ENCODE measurements at places on chromosomes 7 and 10. TPM values are rescaled to one million over a fixed set of nuclear protein-coding genes. Genes with fewer than 3 reads are reported as not detected.

- no peak for DNase-seq
Measured at GRCh38 chr10:125123476-125124114, 36.8 kb downstream of the CTBP2 start.

GRCh38 chr10:125820701-125821100 is 2.4 kb downstream of the UROS start:
- DNase-seq: no peak

GRCh38 chr7:107779647-107780099 is 23.4 kb downstream of the SLC26A3 start:
- no peak for DNase-seq

GRCh38 chr10:3820255-3820654 is 35.2 kb upstream of the KLF6 start:
- DNase-seq: no peak

Gene ARHGEF35
- polyA plus RNA-seq: 0.05 TPM

Gene CPA2
- not detected for polyA plus RNA-seq

DNA sequence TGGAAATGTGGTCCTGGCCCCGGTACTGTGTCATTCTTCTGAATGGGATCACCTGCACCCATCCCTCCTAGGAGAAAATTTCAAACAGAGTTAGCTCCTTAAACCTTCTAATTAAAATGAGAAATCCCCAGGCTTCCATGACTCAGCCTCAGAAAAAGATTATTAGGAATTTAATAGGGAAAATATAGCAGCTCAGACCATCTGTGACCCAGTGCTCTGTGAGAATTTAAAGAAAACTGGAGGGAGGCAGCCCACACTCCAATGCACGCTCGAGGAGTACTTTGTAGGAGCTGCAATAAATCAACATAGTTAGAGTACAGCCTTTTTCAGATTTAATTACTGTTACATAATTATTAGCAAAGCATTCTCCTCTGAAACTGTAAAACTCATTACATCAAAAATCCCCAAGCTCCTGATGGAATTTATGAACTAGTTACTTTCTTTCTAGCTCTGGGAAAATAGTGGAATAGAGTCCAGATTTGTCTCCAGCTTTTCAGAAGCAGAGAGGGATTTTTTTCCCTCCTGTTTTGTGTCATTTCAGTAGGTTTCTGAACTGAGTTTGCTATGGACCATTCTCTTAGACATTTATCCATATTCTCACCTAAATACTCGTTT is 30.1 kb downstream of the NEUROD6 start:
- DNase-seq: no peak

Gene SLC26A5
- polyA plus RNA-seq: not detected

- no peak for DNase-seq
Measured at GRCh38 chr10:5625992-5626777, 40.2 kb downstream of the ASB13 start.

DNA sequence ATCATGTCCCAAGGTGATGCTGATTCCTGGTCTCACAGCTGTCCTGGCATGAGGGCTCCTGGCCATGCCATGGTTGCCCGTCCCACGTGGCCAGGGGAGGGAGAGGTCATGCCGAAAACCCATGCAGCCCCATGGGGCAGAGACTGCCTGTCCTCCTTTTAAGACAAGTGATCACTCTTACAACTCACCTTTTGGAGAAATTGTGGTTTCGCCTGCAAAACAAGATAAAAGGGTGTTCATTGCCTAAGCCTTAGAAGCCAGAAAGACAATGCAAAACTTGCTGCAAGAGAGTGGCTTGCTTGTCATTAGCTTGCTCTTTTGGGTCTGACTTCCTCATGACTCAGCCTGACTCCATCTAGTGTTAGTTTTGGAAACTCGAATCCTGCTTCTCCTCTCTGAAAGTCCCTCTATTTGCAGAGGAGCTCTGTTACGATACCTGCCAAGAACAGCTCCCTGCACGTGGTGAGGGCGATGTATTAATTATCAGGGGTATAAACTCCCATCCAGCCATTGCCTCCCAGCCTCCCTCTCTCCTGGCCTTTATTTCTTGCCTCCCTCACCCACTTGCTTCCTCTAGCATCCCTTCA is 26.7 kb downstream of the TMEM273 start:
- DNase-seq: no peak

Gene TMEM270
- polyA plus RNA-seq: not detected

DNA sequence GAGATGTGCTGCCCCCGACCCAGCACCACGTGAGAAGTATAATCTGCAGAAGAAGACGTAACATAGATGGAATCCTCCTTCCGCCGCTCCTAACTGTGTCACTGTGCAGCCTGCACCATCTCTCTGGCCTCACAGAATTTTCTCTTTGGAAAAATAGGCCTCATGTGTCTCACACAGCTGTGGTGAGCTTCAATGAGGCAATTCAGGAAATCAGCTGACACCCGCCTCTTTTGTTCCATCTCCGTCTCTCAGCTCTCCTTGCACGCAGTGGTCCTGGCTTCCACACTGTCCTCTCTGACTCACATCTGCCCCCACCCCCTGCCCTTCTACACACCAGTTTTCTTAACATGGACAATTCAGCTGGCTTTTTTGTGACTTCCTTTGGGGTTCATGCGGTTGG is 7.2 kb downstream of the C10orf90 start:
- DNase-seq: no peak

GRCh38 chr7:27895551-27895950 is 155.6 kb downstream of the TAX1BP1 start:
- peak; percentile 29 for DNase-seq

Gene VWDE
- polyA plus RNA-seq: not detected

Gene PSD
- 1.5 TPM for polyA plus RNA-seq

- DNase-seq: peak; percentile 59
Measured at GRCh38 chr7:38306914-38307313, 33.5 kb upstream of the TARP start.

Gene CLRN3
- not detected for polyA plus RNA-seq

Gene GIMAP1
- 12.7 TPM for polyA plus RNA-seq

DNA sequence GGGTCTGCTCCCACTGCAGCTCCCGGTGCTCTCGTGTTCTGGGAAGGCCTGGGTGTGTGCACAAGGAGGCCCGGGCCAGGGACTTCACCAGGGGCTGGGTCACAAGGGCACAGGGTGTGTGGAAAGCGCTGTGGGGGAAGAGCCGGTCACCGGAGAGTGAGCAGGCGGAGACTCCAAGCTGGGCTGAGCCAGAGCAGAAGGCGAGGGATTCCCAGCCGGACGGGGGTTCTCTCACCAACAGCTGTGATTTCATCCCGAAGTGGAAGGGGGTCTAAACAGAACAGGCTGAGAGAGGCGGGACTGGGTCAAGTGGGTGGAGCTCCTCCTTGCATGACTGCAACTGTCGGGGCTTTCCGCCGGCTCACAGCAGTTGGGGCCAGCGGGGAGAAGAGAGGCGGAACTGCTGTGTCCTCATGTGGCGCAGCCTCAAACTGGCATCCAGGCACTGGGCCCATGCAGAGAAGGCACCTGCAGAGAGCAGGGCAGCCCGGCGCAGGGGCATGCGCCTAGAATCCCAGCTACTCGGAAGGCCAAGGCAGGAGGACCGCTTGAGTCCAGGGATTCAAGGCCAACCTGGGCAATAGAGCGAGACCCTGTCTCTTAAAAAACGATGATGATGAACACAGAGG is 7.6 kb upstream of the ORAI2 start:
- DNase-seq: peak; percentile 93

DNA sequence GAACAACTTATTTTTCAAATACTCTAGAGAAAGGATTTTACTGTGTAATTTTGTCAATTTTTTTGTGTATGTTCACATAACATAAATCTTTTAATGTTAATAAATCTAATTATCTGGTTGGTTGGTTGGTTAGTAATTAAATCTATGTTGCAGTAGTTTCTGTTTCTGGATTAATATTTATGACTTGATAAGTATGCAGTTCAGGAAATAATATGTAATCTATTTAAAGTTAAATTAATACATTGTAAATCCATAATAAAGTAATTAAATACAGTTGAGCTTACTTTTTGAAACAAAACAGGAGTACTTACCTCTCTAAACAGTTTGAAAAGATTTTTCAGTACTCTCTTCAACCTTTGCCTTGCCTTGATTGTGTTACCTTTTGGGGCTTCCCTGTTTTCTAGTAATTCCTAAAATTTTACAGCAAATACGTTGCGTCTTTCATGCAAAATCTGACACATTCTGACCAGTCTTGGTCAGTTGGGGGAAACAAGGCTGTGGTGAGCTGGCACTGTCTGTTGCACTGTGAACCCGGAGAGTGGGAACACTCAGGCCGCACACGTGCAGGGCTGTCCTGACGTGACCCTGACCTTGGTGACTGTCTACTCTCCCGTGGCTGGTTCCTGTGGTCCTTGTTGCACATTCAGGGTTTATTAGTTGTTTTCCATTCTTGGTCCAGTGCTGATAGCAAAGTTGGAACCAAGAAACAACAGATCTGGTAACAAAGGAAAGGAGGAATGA is 45.6 kb upstream of the FGL2 start:
- DNase-seq: no peak

- DNase-seq: no peak
Measured at GRCh38 chr10:64484811-64485330, 963.7 kb downstream of the REEP3 start.

All from CD14-positive monocyte (primary cell).